ENCODE measurements at places on chromosomes 1 and 21. TPM values are rescaled to one million over a fixed set of nuclear protein-coding genes. Genes with fewer than 3 reads are reported as not detected.

C1orf185 gene
- total RNA-seq: not detected

GRCh38 chr1:241401156-241401555 lies 44.2 kb upstream of the RGS7 start:
- DNase-seq: no peak

DNA sequence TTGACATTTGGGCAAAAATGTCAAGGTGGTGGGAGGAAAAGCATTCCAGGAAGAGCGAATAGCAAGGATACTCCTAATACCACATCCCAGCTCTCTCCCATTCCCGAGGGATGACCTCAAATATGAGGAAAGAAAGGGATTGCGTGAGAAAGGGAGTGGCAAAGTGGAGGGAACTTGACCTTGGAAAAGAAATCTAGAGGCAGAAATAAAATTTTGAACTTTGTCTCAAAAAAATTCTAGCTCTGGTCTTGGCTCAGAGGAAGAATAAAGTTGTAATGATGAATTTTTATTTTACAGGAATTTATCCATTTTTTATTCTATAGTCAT lies 127.8 kb downstream of the TBX19 start:
- no peak for DNase-seq

OR2T33 gene
- not detected for total RNA-seq

GRCh38 chr1:214071469-214071868 lies 83.7 kb downstream of the PROX1 start:
- no peak for DNase-seq

GRCh38 chr1:189787201-189787600 lies 690.5 kb downstream of the BRINP3 start:
- peak; percentile 6 for DNase-seq
